ENCODE measurements at places on chromosomes 4 and X.
A peak's percentile ranks its signal among the peaks of the same experiment; 100 is the strongest.

DNA sequence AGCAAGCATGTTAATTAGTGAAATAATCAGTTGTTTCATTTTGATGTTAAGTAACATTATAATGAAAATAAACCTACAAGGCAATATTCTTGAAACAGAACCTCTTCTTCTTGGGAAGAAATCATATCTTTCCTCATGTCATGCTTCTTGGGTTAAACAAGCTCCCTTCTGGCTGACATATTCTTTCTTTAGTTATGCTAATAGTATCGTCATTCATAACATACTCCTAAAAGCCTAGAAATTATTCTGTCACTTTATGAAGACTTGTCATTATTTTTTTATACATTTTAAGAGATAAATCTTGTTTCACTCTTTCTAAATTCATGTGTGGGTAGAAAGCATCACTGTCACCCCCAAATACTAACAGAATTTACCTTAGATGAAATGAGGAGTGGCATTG, 1047.0 kb upstream of the GRID2 start:
- no peak for DNase-seq

- no peak for DNase-seq
These were observed 1382.5 kb downstream of the C4orf33 start for GRCh38 chr4:130478406-130478805.

DNA sequence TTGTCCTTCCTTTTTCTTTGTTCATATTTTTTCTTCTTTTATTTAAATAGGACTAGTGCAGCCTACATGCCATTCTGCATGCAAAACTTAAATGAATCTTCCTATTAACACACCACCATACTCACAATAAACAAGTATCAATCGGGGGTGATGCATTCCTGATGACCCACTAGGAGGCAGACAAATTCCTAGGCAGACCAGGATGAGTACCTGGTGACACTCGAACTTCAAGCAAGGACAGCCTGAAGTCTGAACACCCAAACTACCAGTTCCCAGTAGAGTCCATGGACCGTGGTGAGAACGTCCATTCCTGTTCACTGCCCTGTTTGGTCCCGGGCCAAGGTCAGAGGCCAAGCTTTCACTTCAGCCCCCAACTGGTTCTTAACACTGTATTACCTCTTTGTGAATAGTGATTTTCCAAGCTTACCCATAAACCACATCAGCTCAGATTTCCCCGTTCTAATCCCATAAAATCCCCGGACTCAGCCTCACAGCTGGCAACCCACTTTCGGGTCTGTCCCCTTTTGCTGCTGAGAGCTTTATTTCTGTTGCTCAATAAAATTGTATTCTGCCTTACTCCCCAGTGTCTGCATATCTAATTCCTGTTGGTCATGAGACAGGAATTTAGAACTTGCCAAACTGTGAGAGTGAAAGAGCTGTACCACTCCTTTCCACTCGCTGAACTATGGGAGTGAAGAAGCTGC, 1286.6 kb downstream of the FSTL5 start:
- no peak for DNase-seq

GRCh38 chrX:102723456-102723855, 2.9 kb downstream of the GPRASP3 start:
- DNase-seq = no peak

DNA sequence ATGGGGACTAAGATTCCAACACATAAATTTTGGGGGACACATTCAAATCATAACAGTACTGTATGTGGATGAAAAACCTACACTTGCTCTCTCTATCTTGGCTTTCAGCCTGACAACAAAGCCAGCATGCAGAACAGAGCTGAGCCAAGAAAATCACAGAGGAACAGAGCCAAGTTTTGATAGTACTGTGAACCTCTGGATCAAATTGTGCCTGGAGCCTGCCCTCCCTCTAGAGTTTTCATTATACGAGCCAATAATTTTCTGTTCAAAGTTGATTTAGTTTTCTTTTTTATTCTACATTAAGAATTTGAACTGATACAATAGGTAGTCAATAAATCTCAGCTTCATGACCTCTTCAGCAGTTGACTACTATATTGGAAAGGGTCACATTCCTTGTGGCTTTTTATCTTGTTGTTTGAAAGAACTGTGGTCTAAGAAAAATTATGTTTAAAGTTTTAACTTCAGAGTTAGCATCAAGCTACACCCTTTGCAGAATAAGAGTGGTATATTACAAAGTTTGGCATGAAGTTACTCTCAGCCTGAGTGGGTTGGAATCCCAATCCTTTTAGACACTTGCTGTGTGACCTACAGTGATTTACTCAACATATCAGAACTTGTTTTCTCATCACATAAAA, 31.1 kb downstream of the GRID2 start:
- DNase-seq = no peak

DNA sequence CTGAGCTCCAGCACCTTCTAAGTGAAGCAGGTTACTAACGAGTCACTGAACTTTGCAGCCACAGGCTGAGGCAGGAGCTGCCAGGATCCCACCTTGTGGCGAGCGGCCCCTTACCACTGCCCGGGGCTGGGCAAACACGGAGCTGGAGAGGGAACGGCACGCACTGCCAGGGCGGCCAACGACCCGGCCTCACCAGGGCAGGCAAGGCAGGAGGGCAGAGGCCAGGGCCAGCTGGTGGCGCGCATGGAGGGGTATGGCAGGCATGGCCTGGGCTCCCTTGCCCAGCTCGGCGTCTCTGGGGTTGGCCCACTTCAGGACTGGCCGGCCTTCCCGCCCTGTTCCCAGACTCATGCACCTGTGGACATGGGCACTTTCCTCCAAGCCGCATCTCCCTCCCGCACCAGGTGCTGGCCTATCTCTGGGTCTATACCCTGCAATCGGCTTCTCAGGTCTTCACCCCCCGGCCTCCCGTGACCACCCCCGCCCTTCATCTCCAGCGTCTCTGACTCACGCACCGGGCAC, 64.9 kb downstream of the FAM53A start:
- no peak for DNase-seq

DNA sequence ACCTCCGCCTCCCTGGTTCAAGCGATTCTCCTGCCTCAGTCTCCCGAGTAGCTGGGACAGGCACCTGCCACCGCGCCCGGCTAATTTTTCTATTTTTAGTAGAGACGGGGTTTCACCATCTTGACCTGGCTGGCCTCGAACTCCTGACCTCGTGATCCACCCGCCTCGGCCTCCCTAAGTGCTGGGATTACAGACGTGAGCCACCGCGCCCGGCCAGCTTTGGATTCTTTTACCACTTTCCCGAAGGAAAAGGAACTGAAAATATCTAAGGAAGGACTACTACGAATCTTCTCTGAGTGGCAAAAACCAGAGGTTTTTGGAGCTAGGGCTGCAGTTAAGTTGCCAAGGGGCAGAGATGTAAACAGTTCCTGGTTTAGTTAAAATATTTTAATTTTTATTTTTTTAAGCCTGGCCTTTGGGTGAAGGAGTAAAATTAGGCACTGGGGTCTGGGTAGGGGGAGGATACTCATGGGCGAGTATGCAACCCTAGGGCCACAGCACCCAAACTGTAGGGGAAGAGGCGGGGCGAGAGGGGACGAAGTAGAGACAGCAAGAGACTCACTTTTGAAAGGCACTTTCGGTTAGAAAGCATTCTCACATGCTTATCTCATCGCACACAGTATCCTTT, 525 bp upstream of the CISD2 start:
- peak; percentile 29 for DNase-seq

DNA sequence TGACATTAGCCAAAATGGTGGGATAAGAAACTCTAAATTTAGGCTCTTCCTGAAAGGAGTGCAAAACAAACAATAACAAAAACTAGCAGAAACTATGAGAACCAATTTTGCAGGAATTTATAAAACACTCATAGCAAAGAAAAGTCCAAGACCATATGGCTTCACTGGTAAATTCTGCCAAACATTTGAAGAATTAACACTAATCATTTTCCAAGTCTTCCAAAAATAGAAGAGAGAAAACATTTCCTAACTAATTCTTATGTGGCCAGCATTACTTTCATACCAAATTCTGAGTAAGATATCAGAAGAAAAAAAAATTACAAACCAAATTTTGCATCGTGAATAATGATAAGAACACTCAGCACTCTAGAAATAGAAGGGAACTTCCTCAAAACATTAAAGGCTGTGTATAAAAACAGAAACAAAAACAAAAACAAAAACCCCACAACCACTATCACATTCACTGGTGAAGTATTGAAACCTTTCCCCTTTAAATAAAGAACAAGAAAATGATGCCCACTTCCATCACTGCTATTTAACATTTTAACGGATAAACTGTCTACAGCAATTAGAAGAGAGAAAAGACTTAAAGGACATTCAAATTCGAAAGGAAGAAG, 524.3 kb upstream of the GALNTL6 start:
- no peak for DNase-seq

DNA sequence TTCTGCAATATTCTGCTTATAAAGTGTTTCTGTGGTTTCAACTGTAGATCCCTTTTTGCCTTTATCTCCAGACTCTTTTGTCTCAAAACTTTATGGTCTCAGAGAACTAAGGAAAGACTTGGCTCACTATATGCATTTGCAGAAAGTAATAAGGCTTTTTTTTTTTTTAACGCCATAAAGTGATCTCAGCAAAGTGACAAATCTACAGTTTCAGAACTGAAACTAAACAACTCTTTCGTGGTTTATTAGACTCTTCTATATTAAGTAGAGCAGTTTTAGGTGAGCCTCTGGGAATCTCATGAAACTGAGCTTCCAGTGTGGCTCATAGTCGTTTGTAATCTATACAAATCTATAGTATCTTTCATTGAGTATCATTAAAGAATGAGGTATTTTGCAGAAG, 15.3 kb downstream of the ATP7A start:
- no peak for DNase-seq

Data from stimulated activated CD4-positive, alpha-beta T cell treated with anti-CD3 and anti-CD28 coated beads, Interleukin-12 subunit alpha, Interleukin-12 subunit beta, amount 100 ng/mL, for 48 hours (primary cell).